ENCODE measurements at places on chromosomes 5 and 9. TPM values are rescaled to one million over a fixed set of nuclear protein-coding genes. Genes with fewer than 3 reads are reported as not detected.

OR2V2 gene
- polyA plus RNA-seq = not detected

TRPM6 gene
- polyA plus RNA-seq = 0.04 TPM

CDKN2B-AS1 gene
- 0.11 TPM for polyA plus RNA-seq

SPACA9 gene
- 2.4 TPM for polyA plus RNA-seq

SLCO4C1 gene
- polyA plus RNA-seq = 2.1 TPM

FAM153A gene
- polyA plus RNA-seq = 0.30 TPM

PRRX2 gene
- 2.4 TPM for polyA plus RNA-seq

MROH2B gene
- polyA plus RNA-seq = not detected

FOXD4L5 gene
- 0.70 TPM for polyA plus RNA-seq

SPATA31E1 gene
- polyA plus RNA-seq = not detected

CCNH gene
- polyA plus RNA-seq = 21.9 TPM

DNA sequence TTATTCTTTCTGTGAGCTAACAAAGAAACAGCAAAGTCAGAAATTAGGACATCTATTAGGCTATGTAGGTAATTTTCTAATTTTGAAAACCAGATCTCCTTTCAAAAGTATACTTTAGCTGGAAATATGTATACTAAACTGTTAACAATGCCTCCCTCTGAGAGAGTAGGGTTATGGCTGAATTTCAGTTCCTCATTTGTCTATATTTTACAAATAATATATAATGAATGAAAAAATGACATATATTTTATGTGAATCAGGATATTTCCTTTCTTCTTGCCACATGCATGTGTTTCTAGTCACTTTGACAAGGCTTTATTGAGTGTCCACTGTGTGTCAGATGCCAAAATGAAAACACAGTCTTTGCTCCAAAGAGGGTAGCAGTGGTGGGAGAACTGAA lies 15.4 kb downstream of the HACD4 start:
- DNase-seq = no peak

DNA sequence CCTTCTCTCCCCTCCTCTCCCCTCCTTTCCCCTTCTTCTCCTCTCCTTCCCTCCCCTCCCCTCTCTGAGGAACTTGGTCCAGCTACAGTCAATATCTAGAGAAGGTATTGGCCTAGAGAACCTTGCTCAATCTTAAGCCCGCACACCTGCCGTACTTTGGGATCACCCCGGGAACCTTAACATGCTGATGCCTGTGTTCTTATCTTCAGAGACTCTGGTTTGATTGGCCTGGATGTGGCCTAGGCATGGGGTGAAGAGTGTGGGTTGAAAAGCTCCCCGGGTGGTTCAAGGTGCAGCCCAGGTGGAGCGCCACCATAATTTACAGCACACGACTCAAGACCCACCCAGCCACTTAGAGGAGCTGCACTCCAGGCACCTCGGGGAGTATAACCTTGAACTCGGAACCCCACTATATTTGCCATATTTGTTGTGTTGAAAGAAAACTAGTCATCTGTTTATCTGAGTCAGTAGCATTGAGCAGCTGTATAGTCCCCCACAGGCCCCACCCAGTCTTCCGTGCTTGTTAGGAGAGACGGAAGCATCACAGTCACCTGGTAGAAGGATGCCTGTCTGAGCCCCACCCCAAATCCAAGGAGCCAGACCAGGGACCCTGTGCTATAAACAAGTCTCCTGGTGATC lies 14.4 kb upstream of the PHF19 start:
- no peak for DNase-seq

- DNase-seq = no peak
These were observed 40.3 kb downstream of the UBTD2 start for GRCh38 chr5:172243302-172243701.

GRCh38 chr9:108142504-108143201 lies 653.1 kb upstream of the KLF4 start:
- peak; percentile 95 for DNase-seq

GRCh38 chr5:121156565-121156964 lies 692.5 kb downstream of the PRR16 start:
- no peak for DNase-seq

DNA sequence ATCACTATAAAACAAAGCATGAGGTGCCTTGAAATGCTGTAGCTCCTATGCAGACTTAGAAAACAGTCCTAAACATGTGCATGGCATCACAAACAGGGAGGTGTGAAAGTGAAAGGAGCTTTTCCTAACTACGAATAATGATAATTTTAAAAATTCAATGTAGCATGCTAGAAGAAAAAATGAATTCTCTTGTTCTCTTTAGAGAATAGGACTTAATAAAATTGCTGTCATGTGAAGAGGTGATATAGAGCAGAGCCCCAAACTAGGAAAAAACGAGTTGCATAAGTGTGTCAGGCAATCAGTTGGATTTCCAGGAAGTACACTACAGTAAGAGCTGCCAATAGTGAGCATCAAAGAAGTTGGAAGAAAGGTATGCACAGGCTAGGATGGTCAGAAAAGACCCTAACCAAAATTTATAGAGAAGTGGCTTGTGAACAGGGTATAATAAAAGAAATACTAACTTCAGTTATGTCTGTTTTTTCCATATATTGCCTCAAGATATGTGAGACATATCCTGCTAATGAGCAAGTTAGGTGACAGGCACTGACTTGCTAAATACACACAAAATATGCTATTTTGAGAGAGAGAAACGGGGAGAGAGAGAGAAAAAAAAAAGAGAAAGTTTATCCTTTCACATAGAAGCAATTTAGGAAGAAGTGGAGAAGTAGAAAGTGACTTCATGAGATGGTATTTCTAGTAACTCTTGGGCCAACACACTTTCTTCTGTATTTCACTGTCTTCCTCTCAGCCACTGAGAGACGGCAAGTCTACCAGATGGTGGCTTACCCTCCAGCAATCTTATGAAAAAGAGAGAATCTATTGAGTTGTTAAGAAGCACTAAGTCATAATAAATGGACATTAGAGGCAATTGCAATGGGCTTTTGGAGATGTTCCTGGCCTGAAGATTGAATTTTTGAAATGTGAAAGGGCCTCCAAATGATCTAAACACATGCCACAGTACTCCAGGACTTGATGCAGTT lies 18.0 kb downstream of the ITGA2 start:
- no peak for DNase-seq

DNA sequence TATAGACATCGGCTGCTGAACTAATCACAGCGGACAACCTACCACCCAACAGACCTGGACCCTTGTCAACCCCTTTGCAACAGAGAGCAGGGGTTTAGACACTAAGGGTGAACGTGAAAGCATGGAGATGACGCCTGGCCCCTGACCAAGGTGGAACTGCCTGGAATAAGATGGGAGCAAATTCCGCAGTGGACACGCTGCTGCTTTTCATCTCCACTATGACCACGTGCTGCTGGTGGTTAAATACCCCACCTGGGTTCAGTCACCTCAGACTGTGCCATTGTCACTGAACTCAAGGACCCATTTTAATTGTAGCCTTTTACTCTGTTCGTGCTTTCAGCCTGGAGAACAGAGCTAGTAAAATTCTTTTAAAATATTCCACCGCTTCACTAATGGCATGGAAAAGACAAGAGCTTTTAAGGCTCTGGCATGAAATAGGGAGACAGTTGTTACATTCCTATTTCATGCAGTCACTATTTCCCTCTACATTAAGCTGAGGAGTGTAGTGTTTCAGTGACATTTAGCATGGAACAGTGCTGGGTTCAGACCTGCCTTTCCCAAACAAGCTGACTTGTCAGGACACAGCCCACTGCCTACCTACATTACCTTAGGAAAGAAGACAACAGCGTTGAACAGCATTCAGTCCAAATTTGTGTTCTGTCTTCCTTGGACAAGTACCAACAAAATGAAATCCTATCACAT lies 96.8 kb downstream of the ANKRD18B start:
- peak; percentile 84 for DNase-seq

DNA sequence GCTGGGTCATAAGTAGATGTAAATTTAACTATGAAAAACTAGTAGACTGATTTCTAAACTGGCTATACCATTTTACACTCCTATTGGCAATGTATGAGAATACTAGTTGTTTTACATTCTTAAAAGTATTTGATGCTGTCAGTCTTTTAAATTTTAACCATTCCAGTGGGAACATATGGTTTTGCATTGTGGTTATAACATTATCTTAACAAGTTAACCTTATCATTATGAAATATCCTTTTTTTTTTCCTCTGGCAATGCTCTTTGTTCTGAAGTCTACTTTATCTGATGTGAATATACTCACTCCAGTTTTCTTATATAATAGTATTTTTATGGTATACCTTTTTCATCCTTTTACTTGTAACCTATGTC lies 548.9 kb upstream of the CLINT1 start:
- DNase-seq = no peak

GRCh38 chr9:124818431-124819281 lies 34.6 kb upstream of the WDR38 start:
- DNase-seq = peak; percentile 39

GRCh38 chr5:31845361-31845760 lies 206.4 kb downstream of the PDZD2 start:
- DNase-seq = no peak

- no peak for DNase-seq
These were observed 12.9 kb upstream of the KLF9 start for GRCh38 chr9:70427161-70427945.

- no peak for DNase-seq
These were observed 371.6 kb downstream of the KDM4C start for GRCh38 chr9:7129391-7129790.

DNA sequence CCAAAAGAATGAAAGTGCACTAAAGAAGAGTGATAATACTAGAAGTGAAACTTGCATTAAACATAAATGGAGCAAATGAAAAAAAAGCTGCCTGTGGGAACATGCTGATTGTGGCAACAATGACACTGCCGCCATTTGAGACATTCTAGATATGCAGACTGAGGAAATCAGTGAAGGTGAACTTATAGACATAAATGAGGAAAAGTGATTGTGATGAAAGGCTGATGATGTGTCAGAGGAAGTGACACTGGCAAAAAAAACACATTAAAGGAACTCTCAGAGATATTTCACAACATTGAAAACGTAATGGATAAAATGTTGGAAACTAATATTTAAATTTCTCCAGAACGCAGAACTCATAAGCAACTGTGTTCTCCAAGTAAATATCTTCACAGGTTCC lies 1.2 kb downstream of the ERCC8 start:
- DNase-seq = no peak

All from muscle of leg (tissue), 16 donors.